ENCODE measurements at places on chromosomes 3 and 15. TPM values are rescaled to one million over a fixed set of nuclear protein-coding genes. Genes with fewer than 3 reads are reported as not detected.

The GOLGA8J gene
- total RNA-seq: not detected

DNA sequence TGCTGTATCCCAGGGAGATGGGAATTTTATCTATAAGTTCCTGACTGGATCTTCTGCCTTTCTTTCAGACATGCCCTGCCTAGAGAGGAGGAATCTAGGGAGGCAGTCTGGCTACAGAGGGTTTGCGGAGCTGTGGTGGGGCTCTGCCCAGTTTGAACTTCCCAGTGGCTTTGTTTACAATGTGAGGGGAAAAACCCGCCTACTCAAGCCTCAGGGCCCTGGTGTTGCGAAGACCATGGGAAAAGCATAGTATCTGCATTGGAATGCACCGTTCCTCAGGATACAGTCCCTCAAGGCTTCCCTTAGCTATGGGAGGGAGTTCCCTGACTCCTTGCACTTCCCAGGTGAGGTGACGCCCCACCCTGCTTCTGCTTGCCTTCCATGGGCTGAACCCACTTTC, 168.7 kb downstream of the TMEM108 start:
- DNase-seq: no peak

- DNase-seq: no peak
Observed at GRCh38 chr3:130728037-130728436, 18.6 kb downstream of the PIK3R4 start.

The VGLL3 gene
- total RNA-seq: 3.6 TPM

GRCh38 chr15:88833731-88834100, 30.5 kb downstream of the ACAN start:
- DNase-seq: no peak

DNA sequence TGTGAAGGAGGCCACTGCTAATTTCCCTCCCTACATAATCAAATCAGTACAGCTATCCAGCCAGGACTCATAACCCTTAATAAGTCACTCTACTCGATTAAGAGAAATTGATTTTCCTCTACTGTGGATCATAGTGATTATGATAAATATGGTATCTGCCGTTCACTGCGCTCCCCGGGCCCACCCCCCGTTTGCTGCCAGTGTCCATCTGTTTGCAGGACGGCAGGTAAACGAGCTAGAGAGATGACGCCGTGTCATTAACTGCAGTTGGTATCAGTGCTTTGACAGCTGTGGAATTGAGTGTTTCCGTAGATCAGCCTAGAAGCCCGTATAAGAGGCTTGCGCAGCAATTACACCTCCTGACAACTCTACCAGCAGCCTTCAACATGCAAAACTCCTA, 94.9 kb downstream of the ROBO2 start:
- DNase-seq: no peak

GRCh38 chr3:172307141-172307560, 141.1 kb downstream of the GHSR start:
- no peak for DNase-seq

DNA sequence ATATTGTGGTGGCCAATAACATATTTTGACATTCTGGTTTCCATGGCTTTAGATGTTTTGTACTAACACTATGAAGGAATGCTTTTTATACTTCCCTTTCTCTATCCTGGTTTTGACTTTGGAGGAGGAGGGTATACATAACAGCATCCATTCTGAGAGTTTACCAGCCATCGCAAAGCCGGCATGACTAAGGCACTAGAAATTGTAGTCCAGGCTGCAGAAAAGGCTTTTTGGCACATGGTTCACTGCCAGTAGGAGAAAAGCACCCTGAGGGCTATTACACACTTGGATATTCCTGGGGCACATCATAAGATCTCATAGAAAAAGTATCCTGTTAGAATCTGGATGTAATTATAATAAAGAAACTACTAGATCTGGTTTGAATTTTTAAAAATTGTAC, 101.8 kb downstream of the STT3B start:
- no peak for DNase-seq

- no peak for DNase-seq
Observed at GRCh38 chr3:30633718-30634117, 27.3 kb downstream of the TGFBR2 start.

DNA sequence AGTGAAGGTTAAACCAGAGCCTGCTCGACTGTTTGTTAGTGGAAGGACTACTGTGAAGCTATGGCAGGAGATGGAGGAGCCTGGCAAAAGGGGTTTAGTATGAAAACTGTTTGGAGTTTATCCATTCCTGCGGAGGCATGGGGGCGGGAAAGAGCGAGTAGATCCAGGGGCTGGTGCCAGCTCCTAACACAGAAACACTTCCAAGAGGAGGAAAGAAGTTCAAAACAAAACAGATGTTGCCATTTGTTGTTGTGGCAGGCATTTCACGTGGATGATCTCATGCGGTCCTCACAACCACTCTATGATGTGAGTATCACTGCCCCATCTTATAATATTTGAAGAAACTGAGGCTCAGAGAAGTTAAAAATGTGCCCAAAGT, 30.7 kb upstream of the KY start:
- DNase-seq: no peak

DNA sequence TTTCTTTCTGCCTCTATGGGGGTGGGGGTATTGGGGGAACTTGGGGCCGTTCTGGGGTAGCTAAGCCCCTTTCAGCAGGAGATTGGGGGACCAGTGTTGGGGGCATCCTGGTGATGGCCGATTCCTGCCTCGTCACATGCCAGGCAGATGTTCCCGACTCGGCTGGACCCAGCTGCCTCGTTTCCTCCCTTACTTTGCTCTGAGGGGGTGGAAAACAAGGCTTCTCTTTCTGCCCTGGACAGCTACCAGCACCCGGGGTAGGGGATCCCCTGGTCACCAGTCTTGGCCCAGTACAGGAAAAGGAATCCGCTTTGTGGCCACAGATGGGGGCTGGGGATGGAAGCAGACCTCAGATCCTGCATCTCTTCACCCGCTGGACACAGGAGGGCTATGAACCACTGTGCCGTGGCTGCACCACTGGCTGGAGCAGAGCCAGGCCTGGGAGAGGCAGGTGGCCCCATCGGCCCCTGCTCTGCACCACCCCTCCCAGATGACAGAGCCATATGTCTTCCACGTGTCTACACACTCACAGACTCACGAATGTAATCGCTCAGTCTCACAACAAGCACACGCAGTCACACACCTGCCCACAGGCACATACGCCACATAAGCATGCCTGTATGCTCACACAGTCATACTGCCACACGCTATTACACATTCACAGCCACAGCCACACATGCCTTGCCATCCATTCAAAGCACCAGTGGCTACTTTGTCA, 12.4 kb downstream of the SNX33 start:
- DNase-seq: no peak

DNA sequence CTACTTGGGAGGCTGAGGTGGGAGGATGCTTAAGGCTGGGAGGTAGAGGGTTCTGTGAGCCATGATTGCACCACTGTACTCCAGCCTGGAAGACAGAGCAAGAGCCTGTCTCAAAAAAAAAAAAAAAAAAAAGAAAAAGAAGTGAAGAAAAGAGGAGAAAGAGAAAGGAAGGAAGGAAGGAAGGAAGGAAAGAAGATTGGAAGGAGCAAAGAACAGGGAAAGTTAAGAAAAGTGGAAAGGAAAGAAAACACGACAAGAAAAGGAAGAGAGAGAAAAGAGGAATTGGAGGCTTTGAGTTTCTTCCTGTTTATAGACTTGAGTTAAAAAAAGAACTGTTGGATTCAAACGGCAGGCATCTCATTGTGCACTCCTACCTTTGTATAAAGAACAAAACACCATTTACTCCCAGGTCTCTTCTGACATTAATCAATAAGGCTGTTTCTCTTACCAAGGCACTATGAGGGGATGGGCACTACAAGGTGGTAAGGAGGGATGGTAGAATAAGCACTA, 73.5 kb downstream of the EDEM1 start:
- DNase-seq: no peak

The ITPKA gene
- total RNA-seq: 6.0 TPM

The CACNA2D3 gene
- 26.9 TPM for total RNA-seq

- no peak for DNase-seq
Observed at GRCh38 chr3:139251529-139251928, 92.3 kb upstream of the MRPS22 start.

The CCR8 gene
- total RNA-seq: not detected

- DNase-seq: no peak
Observed at GRCh38 chr15:56913670-56914069, 4.8 kb upstream of the TCF12 start.

The MORC1 gene
- total RNA-seq: not detected

GRCh38 chr3:24182756-24183155, 237.7 kb downstream of the NR1D2 start:
- DNase-seq: no peak

- no peak for DNase-seq
Observed at GRCh38 chr3:71650372-71650771, 66.8 kb upstream of the FOXP1 start.

- no peak for DNase-seq
Observed at GRCh38 chr3:51721062-51721745, 14.3 kb downstream of the GRM2 start.

DNA sequence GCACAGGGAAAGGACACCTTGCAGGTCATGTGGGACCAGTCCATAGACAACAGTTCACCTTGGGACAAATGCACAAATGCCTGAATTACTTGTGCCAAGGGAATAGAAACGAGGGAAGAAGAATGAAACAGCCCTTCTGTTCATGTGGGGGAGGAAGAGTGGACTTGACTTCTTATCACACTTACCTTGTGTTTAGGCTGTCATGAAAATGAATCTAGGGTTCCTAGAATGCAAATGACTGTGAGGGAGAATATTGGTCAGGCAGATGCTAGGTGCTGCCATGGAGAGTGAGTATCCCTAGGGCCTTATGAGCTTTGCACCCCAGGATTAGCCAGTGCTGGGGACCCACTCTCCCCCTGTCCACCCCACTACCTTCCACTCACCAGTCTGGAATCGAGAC, 11.0 kb upstream of the PRKAR2A start:
- DNase-seq: no peak

- DNase-seq: no peak
Observed at GRCh38 chr3:880371-880770, 212.5 kb upstream of the CNTN6 start.

The FGF7 gene
- total RNA-seq: 34.6 TPM

- DNase-seq: no peak
Observed at GRCh38 chr3:128965818-128966217, 28.1 kb downstream of the CFAP92 start.

Measured in left ventricle myocardium superior (tissue), 1 donor.